ENCODE measurements at places on chromosomes 12 and 14.

- no peaks in the 10 kb centered on the region for H3K4me1 ChIP-seq
- H3K4me3 ChIP-seq = no peak overlapping the region
- no peak overlapping the region for H3K27ac ChIP-seq
- DNase-seq = no peak
- no peaks in the 10 kb centered on the region for H3K36me3 ChIP-seq
- H3K27me3 ChIP-seq = no peaks in the 10 kb centered on the region
Measured at GRCh38 chr14:83777516-83777915, 1752.4 kb upstream of the FLRT2 start.

- no peaks in the 10 kb centered on the region for H3K27me3 ChIP-seq
- H3K4me3 ChIP-seq = no peak overlapping the region
- H3K27ac ChIP-seq = no peak overlapping the region
- DNase-seq = no peak
- H3K36me3 ChIP-seq = no peaks in the 10 kb centered on the region
- no peaks in the 10 kb centered on the region for H3K4me1 ChIP-seq
Measured at GRCh38 chr12:117318591-117318990, 42.8 kb downstream of the NOS1 start.

DNA sequence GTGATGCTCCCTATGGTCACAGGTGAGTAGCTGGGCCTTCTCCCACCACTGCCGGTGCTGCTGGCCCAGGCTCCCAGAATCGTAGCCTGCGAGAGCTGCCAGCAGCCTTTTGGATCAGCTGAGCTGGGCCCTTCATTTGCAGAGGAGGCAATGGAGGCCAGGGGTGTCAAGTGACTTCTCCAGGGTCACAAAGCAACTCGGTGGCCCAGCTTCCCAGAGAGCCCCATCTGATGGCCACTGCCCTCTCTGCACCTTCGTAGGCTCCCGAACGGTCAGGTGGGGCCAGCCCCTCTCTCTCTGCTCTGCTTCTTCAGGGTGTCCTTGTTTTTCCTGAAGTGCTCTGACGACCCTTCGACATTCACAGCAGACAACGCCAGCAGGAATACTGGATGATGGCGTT, 4.6 kb downstream of the KRT80 start:
- H3K36me3 ChIP-seq = no peaks in the 10 kb centered on the region
- H3K4me1 ChIP-seq = no peaks in the 10 kb centered on the region
- no peaks in the 10 kb centered on the region for H3K27me3 ChIP-seq
- H3K4me3 ChIP-seq = no peak overlapping the region
- no peak overlapping the region for H3K27ac ChIP-seq

DNA sequence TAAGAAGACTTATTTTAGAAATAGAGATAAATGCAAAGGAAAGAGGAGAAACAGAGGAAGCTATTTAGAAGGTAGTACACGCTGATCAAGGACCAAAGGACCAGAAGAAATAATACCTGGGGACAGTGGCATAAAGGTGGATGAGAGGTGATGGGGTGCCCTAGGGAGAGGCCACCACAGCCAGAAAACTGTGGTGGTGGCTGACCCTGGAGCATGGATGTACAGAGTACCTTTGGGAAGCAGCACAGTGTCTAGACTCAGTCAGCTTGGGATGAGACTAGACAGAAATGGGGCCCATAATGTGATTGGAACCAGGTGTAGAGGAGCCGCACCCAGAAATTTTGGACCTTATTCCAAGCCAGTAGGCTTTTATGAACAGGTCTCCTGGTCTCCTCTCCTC, 17.2 kb downstream of the RASSF8 start:
- no peak overlapping the region for H3K27ac ChIP-seq
- no peak for DNase-seq
- H3K27me3 ChIP-seq = no peaks in the 10 kb centered on the region

GRCh38 chr12:105204916-105205315, 31.1 kb downstream of the APPL2 start:
- DNase-seq = no peak
- no peak overlapping the region for H3K27ac ChIP-seq
- H3K27me3 ChIP-seq = no peaks in the 10 kb centered on the region
- no peak overlapping the region for H3K4me3 ChIP-seq

- H3K27ac ChIP-seq = no peak overlapping the region
- no peaks in the 10 kb centered on the region for H3K36me3 ChIP-seq
- H3K27me3 ChIP-seq = no peaks in the 10 kb centered on the region
- H3K4me3 ChIP-seq = no peak overlapping the region
- no peaks in the 10 kb centered on the region for H3K4me1 ChIP-seq
Measured at GRCh38 chr12:60159761-60160160, 563.9 kb downstream of the SLC16A7 start.

DNA sequence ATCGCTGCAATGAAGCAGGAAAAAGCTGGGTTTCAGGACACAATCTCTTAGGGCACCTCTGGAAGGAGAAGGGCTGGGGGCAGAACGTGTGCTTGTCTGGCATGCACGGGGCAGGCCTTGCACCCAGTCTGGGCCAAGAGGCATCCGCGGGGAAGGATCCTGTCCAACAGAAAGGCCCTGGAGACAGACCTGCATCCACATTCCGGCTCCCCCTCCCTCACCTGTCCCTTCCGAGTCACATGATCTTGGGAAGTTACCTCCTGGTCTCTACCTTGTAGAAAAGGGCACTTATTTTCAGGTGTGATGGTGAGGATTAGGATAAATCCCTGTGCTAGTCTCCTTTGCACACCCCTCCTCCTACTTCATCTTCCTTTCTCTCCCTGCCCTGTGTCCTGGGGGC, 25.4 kb downstream of the CLMN start:
- DNase-seq = no peak
- no peaks in the 10 kb centered on the region for H3K4me1 ChIP-seq

GRCh38 chr14:102883554-102883953, 38.9 kb upstream of the AMN start:
- no peak overlapping the region for H3K4me3 ChIP-seq
- DNase-seq = no peak
- no peaks in the 10 kb centered on the region for H3K4me1 ChIP-seq
- no peak overlapping the region for H3K27ac ChIP-seq
- H3K36me3 ChIP-seq = peaks cover 9% of the 10 kb centered on the region
- H3K27me3 ChIP-seq = no peaks in the 10 kb centered on the region

GRCh38 chr14:77220246-77221017, 38.8 kb downstream of the TMEM63C start:
- H3K27me3 ChIP-seq = no peaks in the 10 kb centered on the region
- H3K4me1 ChIP-seq = no peaks in the 10 kb centered on the region
- no peak overlapping the region for H3K27ac ChIP-seq
- no peaks in the 10 kb centered on the region for H3K36me3 ChIP-seq
- no peak for DNase-seq
- no peak overlapping the region for H3K4me3 ChIP-seq

GRCh38 chr14:105999361-106000028, 473.1 kb downstream of the TMEM121 start:
- H3K4me1 ChIP-seq = no peaks in the 10 kb centered on the region
- DNase-seq = no peak
- H3K4me3 ChIP-seq = no peak overlapping the region
- no peaks in the 10 kb centered on the region for H3K36me3 ChIP-seq
- no peaks in the 10 kb centered on the region for H3K27me3 ChIP-seq

DNA sequence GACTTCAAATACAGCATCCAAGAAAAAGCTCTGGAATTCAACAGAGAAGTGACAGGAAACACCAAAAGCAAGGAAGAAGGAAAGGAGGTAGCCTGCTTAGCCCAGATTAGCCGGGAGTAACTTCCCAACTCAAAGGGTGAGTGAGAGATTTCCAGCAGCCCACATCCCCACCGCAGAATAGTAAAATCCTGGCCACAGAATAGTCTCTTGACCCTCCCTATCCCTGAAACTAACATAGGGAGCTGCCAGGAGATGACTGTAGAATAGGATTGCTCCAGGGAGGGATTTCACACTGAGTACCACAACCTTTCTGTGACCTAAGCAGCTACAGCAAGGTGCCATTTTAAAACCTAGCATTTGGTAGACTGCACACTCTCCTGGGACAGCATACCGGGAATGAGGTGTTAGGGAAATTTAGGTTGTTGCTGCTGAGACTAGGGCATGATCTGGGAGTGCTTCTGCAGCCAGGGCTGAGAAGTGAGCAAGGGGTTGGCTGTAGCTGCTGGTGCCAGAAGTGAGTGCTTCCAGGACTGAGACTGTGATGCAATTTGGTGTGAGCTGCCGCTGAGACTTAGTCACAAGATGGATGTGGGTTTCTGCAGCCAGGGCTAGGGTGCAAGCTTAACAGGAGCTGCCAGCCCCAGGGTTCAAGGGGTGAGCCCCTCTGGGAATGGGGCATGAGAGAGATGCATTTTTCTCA, 66.0 kb downstream of the TMTC3 start:
- H3K27ac ChIP-seq = no peak overlapping the region
- H3K4me3 ChIP-seq = no peak overlapping the region
- no peaks in the 10 kb centered on the region for H3K4me1 ChIP-seq
- no peaks in the 10 kb centered on the region for H3K27me3 ChIP-seq

DNA sequence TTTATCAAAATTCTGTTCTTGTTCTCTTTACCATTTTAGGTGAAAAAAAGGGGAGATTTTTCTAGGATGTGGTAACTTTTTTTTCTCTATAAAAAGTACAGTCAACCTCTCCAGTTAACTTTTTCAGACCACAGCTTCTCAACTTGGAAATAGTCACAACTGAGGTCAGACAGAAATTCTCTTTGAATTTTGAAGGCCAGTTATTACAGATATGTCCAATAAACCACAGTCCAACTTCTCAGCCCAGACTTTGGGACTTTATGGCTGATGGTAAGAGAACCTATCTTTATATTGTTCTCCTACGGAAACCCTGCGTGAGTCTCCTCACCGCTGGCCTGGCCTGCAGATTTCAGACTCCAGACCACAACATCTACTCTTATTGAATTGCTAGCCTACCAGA, 176.7 kb downstream of the DACT1 start:
- H3K4me3 ChIP-seq = no peak overlapping the region
- H3K4me1 ChIP-seq = peaks cover 11% of the 10 kb centered on the region
- no peak overlapping the region for H3K27ac ChIP-seq
- no peak for DNase-seq
- H3K27me3 ChIP-seq = no peaks in the 10 kb centered on the region

- no peaks in the 10 kb centered on the region for H3K27me3 ChIP-seq
- no peak overlapping the region for H3K4me3 ChIP-seq
- no peaks in the 10 kb centered on the region for H3K36me3 ChIP-seq
- DNase-seq = no peak
- no peak overlapping the region for H3K27ac ChIP-seq
- H3K4me1 ChIP-seq = no peaks in the 10 kb centered on the region
Measured at GRCh38 chr12:4820971-4821370, 88.7 kb upstream of the KCNA1 start.

- H3K4me1 ChIP-seq = peaks cover 25% of the 10 kb centered on the region
- no peaks in the 10 kb centered on the region for H3K27me3 ChIP-seq
- H3K4me3 ChIP-seq = no peak overlapping the region
- H3K27ac ChIP-seq = peak overlapping the region; percentile 75
- peak; percentile 84 for DNase-seq
- H3K36me3 ChIP-seq = no peaks in the 10 kb centered on the region
Measured at GRCh38 chr12:12398026-12398859, 41.4 kb downstream of the BORCS5 start.

GRCh38 chr12:103600967-103601728, 14.1 kb downstream of the STAB2 start:
- no peaks in the 10 kb centered on the region for H3K4me1 ChIP-seq
- H3K27me3 ChIP-seq = no peaks in the 10 kb centered on the region
- H3K36me3 ChIP-seq = no peaks in the 10 kb centered on the region
- no peak overlapping the region for H3K4me3 ChIP-seq
- no peak for DNase-seq
- H3K27ac ChIP-seq = no peak overlapping the region

- H3K27ac ChIP-seq = no peak overlapping the region
- no peaks in the 10 kb centered on the region for H3K36me3 ChIP-seq
- no peaks in the 10 kb centered on the region for H3K4me1 ChIP-seq
- H3K27me3 ChIP-seq = no peaks in the 10 kb centered on the region
Measured at GRCh38 chr14:83974647-83975163, 1555.2 kb upstream of the FLRT2 start.

DNA sequence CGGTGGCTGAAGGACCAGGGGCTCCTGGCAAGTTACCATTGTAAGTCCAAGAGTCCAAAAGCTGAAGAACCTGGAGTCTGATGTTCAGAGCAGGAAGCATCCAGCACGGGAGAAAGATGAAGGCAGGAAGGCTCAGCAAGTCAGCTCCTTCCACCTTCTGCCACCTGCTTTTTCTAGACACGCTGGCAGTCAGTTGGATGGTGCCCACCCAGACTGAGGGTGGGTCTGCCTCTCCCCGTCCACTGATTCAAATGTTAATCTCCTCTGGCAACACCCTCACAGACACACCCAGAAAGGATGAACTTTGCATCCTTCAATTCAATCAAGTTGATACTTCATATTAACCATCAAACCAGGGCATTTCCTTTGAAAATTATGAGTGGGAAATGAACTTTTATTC, 1272.4 kb upstream of the TMEM132C start:
- H3K36me3 ChIP-seq = no peaks in the 10 kb centered on the region

- H3K27ac ChIP-seq = no peak overlapping the region
- no peaks in the 10 kb centered on the region for H3K27me3 ChIP-seq
Measured at GRCh38 chr12:117470804-117471203, 109.4 kb upstream of the NOS1 start.

GRCh38 chr14:24766434-24766833, 132.4 kb upstream of the GZMB start:
- H3K36me3 ChIP-seq = no peaks in the 10 kb centered on the region
- H3K4me1 ChIP-seq = no peaks in the 10 kb centered on the region
- no peaks in the 10 kb centered on the region for H3K27me3 ChIP-seq
- no peak for DNase-seq
- no peak overlapping the region for H3K27ac ChIP-seq

DNA sequence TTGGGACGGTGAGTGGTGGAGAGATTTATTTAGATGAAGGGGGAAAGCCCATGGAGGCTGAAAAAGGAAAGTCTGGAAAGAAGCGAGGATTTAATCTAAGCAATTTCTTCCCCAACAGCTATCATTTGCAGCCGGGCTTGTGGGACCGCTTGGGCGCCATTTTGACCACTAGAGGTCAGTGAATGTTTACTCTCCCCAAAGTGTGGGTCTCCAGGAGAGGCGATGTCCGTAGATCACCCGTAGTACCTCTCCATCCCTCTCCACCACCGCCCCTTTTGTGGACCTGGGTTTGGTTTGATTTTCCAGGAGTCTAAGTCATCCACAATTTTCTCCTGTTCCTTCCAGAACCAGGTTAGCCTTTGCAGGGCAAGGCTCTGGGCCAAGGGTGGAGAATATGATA, 91.2 kb upstream of the PARP11 start:
- H3K36me3 ChIP-seq = no peaks in the 10 kb centered on the region
- H3K4me1 ChIP-seq = no peaks in the 10 kb centered on the region
- DNase-seq = no peak
- H3K4me3 ChIP-seq = no peak overlapping the region
- no peak overlapping the region for H3K27ac ChIP-seq
- no peaks in the 10 kb centered on the region for H3K27me3 ChIP-seq

- H3K36me3 ChIP-seq = no peaks in the 10 kb centered on the region
- no peak overlapping the region for H3K4me3 ChIP-seq
Measured at GRCh38 chr14:92224358-92224954, 98.5 kb upstream of the SLC24A4 start.

DNA sequence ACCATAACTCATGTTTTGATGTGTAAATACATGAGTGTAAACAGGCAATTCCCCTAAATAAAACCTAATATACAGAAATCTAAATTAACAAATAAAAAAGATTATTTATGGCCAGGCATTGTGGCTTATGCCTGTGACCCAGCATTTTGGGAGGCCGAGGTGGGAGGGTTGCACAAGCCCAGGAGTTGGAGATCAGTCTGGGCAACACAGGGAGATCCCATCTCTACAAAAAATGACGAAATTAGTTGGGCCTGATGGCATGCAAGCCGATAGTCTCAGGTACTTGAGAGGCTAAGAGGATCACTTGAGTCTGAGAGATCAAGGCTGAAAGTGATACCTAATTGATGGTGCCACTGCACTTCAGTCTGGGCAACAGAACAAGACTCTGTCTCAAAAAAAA, 48.7 kb downstream of the BCAT1 start:
- no peak for DNase-seq
- H3K4me1 ChIP-seq = no peaks in the 10 kb centered on the region
- no peak overlapping the region for H3K4me3 ChIP-seq
- no peaks in the 10 kb centered on the region for H3K27me3 ChIP-seq

Data from right atrium auricular region (tissue), 2 donors.